HCT116 (cell line): ENCODE measurements at places on chromosomes 5 and 9.

GRCh38 chr5:152089644-152090043, 165.0 kb upstream of the GLRA1 start:
- DNase-seq, result no peak

- no peak for DNase-seq
Measured at GRCh38 chr9:136975644-136976043, 1.7 kb upstream of the PTGDS start.

- DNase-seq, result no peak
Measured at GRCh38 chr5:135193213-135194125, 159.4 kb upstream of the PITX1 start.

GRCh38 chr5:9151684-9152427, 394.0 kb downstream of the SEMA5A start:
- no peak for DNase-seq

- DNase-seq, result peak; percentile 23
Measured at GRCh38 chr5:33379757-33380156, 61.0 kb upstream of the TARS1 start.

DNA sequence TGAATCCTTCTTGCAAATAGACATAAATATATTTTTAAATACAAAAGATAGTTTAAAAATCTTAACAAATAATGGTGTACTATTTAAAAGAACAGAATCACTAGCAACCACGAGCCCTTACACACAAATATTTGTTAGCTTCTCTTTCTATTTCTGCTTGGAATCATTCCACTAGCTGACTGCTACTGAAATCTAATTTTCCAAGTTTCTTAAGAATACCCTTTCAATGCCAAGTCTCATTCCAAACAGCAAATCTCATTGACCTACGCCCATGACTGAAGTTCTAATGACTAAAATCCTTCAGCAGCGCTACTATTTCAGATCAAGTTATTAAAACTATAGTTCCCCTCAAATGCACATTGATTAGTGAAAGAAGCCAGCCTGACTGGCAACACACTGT, 13.2 kb upstream of the PPP1R2B start:
- DNase-seq, result no peak

DNA sequence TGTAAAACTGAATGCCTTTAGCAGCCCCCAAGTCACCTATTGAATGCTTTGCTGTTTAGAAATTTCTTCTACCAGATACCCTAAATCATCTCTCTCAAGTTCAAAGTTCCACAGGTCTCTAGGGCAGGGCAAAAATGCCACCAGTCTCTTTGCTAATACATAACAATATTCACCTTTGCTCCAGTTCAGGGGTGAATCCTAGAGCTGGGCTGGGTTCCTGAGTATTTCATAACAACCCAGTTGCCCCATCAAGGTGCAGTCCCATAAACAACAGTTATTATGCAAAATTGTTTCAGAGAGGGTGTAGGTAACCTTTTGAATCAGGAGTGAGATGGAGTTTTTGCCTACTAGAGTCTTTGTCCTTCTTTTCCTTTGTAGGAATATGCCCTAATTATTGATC, 19.0 kb upstream of the C1QTNF3 start:
- DNase-seq, result no peak

- DNase-seq, result no peak
Measured at GRCh38 chr5:174521449-174521848, 202.9 kb upstream of the MSX2 start.

- no peak for DNase-seq
Measured at GRCh38 chr5:132561601-132562000, 4.8 kb downstream of the RAD50 start.

DNA sequence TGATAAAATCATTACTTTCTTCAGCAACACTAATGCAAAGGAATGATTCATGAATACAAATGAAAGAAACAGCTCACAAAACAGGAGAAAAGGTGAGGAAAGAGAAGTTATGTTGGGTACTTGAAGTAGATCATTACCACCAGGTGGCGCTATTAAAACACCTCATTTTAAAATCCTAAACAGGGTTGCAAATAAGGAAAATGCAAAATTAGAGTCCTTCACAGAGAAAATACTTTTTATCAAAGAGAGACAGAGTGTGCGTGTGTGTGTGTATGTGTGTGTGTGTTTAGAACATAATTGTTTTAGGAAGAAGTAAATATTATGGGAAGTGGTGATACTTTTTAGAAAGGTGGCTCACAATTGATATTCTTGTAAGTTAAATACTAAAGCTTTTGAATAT, 49.5 kb upstream of the CD180 start:
- DNase-seq, result peak; percentile 53

- DNase-seq, result no peak
Measured at GRCh38 chr9:31364171-31364570, 1020.3 kb upstream of the ACO1 start.

DNA sequence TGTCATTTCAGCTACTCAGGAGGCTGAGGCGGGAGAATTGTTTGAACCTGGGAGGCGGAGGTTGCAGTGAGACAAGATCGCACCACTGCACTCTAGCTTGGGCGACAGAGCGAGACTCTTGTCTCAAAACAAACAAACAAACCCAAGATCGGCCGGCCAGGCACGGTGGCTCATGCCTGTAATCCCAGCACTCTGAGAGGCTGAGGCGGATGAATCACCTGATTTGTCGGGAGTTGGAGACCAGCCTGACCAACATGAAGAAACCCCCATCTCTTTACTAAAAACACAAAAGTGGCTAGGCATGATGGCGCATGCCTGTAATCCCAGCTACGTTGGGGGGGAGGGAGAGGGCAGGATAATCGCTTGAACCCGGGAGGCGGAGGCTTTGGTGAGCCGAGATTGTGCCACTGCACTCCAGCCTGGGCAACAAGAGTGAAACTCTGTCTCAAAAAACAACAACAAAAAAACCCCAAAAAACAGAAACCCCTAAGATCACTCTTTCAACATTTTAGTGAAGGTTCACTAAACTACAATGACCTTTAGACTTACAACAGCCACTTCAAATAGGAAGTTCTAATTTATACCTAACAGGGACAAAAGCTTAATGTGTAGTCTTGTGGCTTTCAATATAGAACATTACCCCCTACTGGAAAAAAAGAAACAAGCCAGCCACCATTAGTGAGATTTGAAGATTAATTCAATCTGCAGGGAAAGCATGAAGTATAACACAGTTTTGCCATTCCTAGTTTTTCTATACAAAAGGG, 7.0 kb downstream of the HSPA9 start:
- DNase-seq, result no peak

DNA sequence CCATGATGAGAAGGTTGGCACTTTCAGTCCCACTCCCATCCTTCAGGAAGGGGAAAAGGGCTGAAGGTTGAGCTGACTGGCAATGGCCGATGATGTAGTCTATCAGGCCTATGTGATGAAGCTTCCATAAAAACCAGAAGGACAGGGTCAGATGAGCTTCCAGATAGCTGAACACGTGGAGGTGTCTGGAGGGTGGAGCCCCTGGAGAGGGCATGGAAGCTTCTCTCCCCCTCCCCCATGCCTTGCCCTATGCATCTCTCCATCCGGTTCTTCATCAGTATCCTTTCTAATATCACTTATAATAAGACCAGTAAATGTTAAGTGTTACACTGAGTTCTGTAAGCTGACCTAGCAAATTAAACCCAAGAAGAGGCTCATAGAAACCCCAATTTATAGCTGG, 32.6 kb upstream of the SMU1 start:
- DNase-seq, result no peak

GRCh38 chr5:29702875-29703274, 1490.6 kb upstream of the CDH6 start:
- DNase-seq, result no peak

DNA sequence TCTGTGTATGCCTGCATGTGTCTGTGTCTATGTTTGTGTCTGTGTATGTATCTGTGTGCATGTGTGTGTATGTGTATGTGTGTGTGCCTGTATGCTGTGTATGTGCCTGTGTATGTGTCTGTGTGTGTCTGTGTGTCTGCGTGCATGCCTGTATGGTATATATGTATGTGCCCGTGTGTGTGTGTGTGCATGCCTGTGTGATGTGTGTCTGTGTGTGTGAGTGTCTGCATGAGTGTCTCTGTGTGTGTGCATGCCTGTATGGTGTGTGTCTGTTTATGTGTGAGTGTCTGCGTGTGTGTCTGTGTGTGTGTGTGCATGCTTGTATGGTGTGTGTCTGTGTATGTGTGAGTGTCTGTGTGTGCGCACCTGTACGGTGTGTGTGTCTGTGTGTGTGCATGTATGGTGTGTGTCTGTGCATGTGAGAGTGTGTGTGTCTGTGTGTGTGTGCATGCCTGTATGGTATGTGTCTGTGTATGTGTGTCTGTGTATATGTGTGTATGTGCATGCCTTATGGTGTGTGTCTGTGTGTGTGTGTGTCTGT, 137.1 kb upstream of the IRX2 start:
- DNase-seq, result no peak

GRCh38 chr5:155402927-155403640, 389.5 kb downstream of the KIF4B start:
- DNase-seq, result no peak

GRCh38 chr9:116693233-116693731, 6.2 kb downstream of the TRIM32 start:
- DNase-seq, result no peak

DNA sequence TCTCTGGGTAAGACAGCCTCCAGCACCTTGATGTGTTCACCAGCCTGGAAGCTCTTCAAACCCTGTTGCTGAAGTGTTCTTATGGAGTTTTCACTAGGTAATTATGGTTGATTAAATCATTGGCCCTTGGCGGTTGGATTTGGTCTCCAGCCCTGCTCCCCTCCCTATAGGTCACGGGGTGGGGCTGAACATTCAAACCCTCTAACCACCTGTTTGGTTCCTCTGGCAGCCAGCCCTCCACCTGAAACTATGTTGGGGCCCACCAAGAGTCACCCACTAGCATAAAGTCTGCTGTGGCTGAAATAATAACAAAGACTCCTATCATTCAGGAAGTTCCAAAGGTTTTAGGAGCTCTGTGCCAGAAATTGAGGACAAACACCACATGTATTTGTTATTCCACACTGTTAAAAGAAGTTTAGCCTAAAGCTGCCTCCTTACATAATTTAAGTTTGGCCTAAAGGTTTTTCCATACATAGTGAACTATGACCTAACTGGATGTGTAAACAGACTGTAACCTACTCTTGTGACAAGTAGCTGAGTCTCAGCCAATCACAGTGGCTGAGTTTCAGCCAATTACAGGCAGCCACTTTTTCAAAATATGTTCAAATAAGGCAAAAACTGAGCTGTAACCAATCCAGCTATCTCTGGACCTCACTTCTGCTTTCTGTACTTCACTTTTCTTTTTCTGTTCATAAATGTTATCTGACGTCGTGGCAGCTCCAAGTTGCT, 34.8 kb downstream of the TMEM252 start:
- DNase-seq, result no peak

DNA sequence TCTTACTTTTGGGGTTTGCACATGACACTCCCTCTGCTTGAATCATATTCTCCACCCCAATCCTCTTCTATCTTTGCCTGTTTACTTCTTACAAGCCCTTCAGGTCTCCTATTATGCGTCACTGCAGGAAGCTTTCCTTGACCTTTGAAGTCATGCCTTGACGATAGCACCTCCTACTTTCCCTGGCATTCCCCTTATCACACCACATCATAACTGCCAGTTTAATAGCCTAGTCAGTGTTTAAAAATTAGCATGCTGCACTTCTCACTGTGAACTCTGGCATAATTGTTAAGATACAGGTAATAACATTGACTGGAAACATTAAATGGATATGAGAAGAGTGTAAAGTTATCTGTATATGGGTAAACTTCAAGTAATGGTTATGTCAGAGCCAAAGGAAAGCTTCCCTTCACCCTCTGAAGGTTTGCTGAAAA, 37.1 kb upstream of the CEP120 start:
- peak; percentile 47 for DNase-seq

GRCh38 chr9:88995200-88995577, 3.9 kb downstream of the S1PR3 start:
- no peak for DNase-seq

DNA sequence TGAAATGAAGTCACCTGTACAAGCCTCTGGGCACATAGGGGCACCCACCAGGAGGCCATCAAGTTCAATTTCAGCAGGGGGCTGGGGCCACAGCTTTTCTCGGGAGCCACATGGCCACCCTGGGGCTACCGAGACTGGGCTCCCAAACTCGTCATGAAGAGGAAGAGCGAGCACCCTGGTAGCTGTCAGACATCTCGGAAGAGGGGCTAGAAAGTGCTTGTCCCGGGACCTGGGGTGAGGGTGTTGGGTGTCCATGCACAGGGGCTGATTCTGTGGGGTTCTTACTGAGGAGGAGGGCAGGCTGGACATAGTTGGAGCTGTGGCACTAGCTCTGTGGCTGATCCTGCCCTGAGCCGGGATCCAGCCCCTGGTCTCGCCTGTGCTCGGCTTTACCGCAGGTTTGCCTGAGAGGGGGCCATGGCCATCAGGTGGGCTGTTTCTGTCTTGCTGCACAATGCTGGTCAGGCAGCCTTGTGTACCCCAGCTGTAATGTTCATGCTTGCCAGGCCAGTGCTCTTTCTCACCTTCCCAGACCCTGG, 70.3 kb downstream of the PHF2 start:
- DNase-seq, result no peak

DNA sequence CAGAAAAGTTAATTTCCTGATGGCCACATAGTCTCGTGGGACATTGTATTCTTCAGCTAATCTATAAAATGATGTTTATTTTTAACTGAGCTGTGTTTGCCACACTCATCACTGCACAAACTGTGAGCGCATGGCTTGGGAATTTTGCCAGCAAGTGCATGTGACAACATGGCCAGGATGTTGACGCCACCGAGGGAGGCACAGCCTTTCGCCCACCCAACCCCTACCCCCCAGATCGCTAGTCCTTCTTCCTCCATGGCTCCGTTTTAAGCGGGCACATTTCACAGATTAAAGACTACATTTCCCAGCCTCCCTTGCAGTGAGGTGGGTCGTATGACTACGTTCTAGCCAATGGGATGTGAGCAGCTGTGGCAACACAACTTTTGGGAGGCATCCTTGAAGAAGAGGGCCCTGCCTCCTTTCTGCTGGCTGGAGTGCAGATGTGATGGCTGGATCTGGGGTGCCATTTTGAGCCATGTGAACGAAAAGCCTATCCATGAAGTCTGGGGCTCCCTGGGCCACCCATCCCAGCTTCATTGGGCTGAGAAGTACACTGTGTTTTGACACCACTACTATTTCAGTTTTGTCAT, 7.9 kb downstream of the NRARP start:
- peak; percentile 74 for DNase-seq

- no peak for DNase-seq
Measured at GRCh38 chr5:117201001-117201400, 626.4 kb upstream of the SEMA6A start.

DNA sequence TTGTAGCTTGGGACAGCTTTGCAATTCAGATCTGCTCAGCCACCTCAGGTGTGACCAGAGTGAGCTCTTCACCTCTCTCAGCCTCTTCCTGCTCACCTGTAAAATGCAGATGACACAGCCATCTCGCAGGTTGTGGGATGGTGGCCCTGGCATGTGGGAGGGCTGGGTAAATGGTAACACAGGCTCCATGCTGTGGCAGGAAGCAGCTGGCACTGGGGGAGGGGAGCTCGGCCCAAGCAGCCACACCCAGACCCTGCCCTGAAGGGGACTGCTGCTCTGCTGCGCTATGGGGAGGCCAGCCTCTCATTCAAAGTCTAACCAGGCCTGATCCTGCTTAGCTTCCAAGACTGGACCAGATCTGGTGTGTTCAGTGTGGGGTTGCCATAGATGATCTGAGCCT, 24.1 kb downstream of the PHF2 start:
- DNase-seq, result no peak
